CD4-positive, alpha-beta T cell treated with Interleukin-15 for 1 hour (primary cell): ENCODE measurements at places on chromosomes 12 and 14.
A peak's percentile ranks its signal among the peaks of the same experiment; 100 is the strongest.

GRCh38 chr14:92601757-92602417, 88.3 kb downstream of the RIN3 start:
- no peak for DNase-seq

DNA sequence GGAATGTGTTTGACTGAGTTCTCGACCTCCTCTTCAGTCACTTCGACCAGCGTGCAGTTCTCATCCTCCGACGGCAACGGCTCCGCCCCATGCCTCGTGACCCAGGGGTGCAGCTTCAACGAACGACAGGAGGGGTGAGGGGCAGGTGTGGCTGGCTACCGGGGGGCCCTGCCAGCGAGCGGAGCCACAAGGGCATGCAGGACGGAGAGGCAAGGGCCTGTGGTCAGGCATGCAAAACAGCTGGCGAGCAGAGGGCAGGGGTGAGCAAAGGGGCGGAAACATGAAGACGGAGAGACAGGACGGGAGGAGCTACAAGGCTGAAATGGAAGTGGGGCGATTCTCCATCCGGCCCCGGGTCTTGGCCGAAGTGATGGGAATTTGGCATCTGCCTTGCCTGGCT, 38.7 kb downstream of the P2RX4 start:
- peak; percentile 37 for DNase-seq

DNA sequence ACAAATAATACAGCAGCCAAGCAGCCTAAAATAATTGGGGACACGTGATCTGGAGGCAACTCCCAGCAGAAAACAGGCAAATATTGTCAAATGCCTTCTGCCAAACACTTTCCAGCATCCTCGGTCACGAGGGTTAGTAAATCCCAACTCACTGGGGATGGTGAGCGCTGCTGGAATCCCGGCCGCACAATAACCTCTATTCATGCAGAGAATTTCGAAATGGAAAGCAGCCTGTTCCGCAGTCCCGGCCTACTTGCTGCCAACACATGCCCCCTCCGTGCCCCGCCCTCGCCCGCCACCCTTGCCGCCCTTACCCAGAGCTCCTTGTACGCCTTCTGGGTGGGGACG, 62.2 kb downstream of the RFX4 start:
- DNase-seq, result no peak

- no peak for DNase-seq
These were observed 392.2 kb downstream of the SEC23A start for GRCh38 chr14:38710881-38711280.

- no peak for DNase-seq
These were observed 115.0 kb upstream of the PPFIA2 start for GRCh38 chr12:81874166-81874565.

GRCh38 chr14:96177766-96178375, 26.8 kb upstream of the BDKRB2 start:
- no peak for DNase-seq
